ENCODE measurements at places on chromosomes 2 and 18. TPM values are rescaled to one million over a fixed set of nuclear protein-coding genes. Genes with fewer than 3 reads are reported as not detected.

Gene IL1RL2
- total RNA-seq, result not detected

Gene FAM124B
- total RNA-seq, result not detected

Gene ALPI
- not detected for total RNA-seq

GRCh38 chr2:96359866-96360265, 24.3 kb downstream of the NCAPH start:
- no peak for DNase-seq

- no peak for DNase-seq
Measured at GRCh38 chr2:187769437-187769836, 215.2 kb upstream of the TFPI start.
